ENCODE measurements at places on chromosomes 5 and 9.
A peak's percentile ranks its signal among the peaks of the same experiment; 100 is the strongest.

- no peak for DNase-seq
Observed at GRCh38 chr9:33177639-33178038, 10.5 kb upstream of the B4GALT1 start.

GRCh38 chr9:73269430-73270101, 117.9 kb downstream of the ANXA1 start:
- DNase-seq = peak; percentile 15

GRCh38 chr9:121478816-121479676, 20.6 kb downstream of the GGTA1 start:
- DNase-seq = no peak

GRCh38 chr5:96207420-96207819, 225.6 kb downstream of the PCSK1 start:
- no peak for DNase-seq

GRCh38 chr5:143837306-143837848, 25.4 kb downstream of the HMHB1 start:
- DNase-seq = peak; percentile 90

- DNase-seq = no peak
Observed at GRCh38 chr9:123883634-123884033, 46.3 kb downstream of the DENND1A start.

DNA sequence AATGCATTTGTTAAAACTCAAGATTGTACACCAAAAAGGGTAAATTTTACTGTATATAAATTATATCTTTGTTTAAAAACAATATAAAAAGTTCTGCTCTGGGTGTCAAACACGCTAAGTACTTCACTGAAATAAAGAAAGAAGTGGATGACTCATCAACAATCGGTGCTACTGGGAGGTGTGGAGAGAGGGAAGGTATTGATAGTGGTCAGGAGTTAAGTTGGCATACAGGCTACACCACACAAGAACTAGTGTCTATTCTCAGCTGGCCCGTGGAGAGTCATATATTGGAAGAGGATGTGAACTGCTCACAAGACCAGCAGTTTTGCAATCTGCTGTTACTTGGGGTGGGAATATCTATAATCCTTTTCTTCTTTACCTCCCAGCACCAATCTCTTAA, 145.7 kb upstream of the TRPC7 start:
- DNase-seq = no peak

GRCh38 chr9:79222483-79222882, 349.3 kb upstream of the TLE4 start:
- DNase-seq = no peak

DNA sequence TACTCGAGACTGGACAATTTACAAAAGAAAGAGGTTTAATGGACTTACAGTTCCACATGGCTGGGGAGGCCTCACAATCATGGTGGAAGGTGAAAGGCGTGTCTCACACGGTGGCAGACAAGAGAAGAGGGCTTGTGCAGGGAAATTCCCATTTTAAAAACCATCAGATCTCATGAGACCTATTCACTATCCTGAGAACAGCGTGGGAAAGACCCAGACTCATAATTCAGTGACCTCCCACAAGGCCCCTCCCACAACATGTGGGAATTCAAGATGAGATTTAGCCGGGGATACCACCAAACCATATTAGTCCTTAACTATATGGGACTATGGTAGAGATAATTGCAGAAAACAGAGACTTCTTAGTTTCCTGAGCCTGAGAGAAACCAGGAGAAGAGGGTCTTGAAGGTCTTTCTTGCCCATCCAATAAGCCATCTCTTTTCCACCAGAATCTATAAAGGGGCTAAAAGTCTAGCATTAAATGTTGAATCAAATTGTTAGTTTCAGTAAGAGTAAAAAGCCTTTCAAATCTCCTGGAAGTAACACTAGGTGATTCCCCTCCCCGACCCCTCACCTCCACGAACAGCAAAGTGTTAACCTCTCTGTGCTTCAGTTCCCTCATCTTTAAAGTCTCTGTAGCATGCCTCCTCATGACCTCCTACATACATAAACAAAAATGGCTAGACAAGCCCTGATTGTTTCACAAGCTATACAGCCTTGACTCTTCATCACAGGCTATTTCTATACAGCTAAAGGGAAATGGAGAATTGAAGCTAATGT, 259.1 kb downstream of the TMEM167A start:
- DNase-seq = no peak

Data from fibroblast of skin of abdomen (primary cell).